ENCODE measurements at places on chromosomes 7 and 10.

DNA sequence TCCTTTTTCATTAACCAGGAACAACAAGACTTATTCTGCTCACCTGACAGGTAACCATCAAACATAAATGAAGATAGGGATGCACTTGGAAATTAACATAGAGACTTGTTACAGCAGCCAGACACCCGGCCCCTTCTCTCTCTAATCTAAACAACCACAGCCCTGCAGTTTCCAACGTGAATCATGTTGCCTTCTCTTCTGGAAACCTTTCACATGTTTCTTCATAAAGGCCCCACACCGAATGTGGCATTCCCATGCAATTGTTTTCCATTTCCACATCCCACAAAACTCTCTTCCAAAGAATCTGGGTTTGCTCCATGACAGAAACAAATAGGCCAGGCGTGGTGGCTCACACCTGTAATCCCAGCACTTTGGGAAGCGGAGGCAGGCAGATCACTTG is 15.0 kb upstream of the WDR86 start:
- no peak for DNase-seq

DNA sequence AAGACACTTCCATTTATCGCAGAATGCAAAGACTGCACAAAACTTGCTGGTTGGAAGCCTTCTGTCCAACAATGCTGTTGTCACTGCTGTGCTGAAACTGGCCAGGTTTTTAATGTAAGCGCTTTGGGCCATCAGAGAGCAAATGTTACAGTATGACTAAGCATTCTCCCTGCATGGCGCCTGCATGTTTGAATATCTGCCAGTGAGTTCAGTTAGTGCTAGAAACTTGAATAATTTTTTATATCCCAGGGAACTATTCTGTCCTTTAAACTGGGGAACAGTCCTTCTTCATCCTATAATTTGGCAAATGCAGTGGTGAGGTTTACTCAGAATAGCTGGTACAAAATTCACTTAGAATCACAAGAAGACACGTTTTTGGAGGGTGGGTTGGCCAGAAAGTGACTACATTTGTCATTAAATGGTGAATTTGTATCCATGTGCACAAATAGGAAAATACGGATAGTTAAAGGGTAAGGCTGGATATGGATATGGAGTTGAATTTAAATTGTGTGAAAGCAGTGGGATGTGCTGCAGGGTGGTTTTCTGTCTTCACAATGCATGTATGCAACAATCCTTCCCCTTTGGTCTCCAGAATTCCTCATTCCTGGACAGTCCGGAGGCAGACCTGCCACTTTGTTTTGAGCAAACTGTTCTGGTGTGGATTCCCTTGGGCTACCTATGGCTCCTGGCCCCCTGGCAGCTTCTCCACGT is 1.7 kb downstream of the ABCC2 start:
- DNase-seq = peak; percentile 93

DNA sequence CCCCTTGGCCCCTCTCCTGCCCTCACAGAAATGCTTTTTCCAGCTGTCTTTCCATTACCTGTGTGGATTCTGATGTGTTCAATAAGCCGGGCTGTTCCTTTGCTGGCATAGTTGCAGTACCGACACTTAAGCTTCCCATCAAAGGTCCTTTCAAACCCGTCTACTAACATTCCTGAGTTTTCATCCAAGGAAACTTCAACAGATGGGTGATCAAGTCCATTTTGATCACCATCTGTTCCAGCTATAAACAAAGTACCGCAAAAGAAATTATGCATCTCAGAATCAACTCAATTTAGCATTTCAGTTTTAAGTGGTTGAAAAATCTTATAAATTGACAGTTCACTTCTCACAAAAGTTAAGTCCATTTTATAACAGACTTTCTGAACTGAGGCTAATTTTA is 12.7 kb downstream of the IKZF5 start:
- DNase-seq = no peak

DNA sequence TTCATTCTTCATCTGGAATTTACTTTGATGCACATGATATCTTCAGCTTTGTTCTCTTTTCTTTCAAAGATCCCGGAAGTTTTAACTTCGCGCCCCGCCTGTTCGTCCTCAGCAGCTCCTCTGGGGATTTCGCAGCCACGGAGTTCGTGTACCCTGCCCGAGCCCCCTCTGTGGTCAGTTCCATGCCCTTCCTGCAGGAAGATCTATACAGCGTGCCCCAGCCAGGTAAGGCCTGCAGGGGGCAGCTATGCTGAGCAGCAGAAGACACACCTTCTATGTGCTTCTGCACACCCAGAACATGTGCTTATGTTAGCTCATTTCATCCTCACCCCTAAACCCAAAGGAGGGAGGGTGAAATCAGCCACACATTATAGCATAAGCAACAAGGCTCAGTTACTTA is 79.7 kb upstream of the LYZL2 start:
- DNase-seq = no peak

DNA sequence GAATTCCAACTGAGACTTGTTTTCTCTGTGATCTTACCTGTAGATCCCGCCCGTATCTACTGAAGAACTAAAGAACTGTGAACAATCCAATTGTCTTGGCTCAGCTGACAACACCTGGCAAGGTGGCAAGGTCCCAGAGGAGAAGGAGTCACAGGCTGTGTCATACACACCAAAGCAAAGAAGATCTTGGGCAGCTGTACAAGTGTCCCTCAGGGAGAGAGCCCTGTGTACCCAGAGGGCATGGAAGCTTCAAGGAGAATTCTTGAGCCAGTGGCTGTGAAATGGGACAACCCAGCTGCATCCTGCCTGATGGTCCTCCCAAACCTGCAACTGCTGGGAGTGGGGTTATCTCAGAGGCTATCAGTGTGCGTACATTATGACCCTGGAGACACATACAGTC is 46.7 kb upstream of the TECTB start:
- DNase-seq = no peak

DNA sequence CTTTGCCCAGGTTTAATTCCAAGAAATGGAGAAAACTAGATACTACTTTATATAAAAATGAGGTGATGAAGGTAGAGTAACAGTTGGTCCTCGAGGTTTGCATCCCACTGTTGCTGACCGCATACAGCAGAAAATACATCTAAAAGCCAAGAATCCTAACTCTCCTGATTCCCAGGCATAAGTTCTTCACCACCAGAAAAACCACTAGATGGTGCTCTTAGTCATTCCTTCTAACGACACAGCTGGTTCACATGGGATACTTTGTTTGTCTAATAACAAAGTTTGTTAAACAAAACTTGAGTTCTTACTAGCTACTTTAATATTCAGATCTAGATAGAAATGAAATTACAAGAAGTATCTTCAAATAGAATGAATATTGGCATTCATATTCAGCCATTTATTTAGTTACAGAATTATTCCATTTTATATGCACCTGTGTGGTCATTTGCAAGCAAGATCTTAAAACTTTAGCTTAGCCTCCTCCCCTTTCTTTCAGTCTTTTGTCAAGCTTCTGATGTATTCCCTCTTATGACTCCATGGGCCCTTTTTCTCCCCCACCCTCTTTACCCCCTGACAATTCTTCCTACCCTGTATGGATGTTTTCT is 54.1 kb upstream of the CYP26C1 start:
- DNase-seq = peak; percentile 59

DNA sequence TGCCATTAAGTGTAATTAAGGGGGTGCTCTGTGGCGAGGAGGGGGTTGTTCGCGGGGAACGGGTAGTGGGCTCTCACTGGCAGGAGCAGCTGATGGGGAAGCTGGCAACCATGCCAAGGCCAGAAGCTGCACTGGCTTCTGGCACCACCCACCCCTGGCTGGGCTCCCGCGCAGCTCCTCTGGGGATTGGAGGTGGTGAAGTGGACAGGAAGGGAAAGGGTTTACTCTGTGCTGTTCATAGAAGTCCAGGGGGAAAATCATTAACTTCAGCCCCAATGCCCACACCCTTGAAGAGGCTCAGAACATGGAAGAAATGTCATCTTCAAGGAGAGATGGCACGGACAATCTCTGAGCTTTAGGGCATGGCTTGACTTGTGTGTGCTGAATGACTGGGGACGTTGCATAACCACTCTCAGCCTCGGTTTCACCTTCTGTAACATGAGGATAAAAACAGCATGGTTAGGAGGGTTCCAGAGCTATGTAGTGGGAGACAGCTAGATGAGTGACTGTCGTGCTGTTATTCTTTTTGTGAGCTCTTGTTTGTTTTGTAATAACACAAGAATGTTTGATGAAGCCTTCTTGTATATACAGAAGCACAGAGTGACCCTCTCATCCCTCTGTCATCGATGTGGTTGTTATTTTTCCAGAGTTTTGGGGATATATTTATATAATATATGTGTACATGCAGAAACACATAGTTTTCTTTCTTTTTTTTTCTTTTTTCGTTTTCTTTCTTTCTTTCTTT is 29.9 kb downstream of the KAZALD1 start:
- no peak for DNase-seq

DNA sequence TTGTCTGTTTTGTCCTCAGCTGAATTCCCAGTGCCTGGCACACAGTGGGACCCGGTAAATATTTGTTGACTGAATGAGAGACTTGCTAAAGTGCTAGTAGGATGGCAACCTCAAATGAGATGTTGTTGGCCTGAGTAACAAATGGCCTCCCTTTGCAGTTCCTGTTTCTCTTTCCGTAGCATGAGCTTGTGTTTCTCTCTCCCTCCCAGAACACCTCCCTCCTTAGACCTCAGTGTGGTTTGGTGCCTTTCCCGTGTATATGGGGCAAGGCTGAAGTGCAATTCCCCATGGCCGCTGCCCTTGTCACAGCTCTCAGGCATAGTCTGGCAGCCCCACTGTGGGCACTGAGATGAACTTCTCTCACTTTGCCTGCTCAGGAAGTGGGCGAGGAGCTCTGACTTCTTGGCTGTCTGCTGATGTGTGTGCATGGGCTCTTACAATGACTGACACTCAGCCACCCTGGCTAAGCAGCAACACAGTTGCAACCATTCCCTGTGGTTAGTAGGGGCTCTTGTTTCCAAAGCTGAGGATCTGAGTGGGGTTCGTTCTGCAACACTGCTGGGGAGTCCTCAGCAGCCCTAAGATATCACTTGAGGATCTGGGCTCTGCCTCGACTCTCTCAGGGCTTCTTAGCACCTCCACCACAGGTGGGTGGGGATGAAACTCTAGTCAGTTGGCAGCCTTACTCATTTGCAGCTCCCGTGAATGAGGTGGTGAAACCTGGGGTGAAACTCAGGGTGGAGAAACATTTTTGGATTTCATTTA is 136.1 kb downstream of the ICA1 start:
- DNase-seq = no peak

DNA sequence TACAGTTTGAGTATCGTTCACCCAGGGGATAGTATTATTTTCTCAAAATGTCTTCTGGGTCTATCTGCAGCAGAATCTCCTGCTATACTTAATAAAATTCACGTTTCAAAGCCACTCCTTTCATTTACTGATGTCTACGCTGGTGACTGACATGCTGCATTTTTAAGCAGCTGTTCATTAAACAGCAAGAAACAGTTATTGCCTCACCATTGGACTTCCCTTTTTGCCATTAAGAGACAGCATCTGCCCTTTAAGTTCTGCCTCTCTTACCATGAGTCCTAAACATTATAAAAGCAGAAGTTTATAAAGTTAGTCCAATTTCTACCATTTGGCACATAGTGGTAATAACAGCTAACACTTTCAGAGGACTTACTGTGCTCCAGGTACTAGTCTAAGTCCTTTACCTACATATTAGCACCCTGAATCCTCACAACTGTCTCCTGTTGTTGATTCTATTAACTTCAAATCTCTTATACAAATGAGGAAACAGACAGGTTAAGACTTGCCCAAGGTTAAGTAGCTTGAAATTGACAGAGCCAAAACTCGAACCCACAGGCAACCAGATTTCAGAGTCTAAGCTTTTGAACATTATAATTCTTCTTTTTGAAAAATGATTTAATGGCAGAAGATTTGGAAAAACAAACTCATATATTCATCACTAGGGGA is 169.5 kb downstream of the SNX13 start:
- no peak for DNase-seq

GRCh38 chr7:101875283-101875846 is 57.9 kb downstream of the CUX1 start:
- no peak for DNase-seq

DNA sequence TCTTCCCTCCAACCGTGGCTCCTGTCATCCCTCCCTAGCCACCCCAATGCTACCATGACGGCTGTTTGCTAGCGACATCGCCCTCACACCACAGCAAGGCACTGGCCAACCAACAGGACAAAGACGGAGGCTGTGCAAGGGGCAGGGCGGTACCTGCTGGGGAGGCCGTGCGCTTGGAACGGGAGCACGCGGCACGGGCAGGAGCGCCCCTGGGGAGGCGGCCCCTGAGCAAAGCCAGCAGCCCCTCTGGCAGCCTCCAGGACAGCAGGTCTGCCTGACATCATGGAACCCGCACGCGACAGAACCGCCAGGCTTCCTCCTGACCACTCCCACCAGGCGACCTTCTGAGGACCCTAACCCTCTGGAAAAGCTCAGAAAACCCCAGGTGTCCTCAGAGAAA is 12.7 kb downstream of the MAD1L1 start:
- DNase-seq = no peak

DNA sequence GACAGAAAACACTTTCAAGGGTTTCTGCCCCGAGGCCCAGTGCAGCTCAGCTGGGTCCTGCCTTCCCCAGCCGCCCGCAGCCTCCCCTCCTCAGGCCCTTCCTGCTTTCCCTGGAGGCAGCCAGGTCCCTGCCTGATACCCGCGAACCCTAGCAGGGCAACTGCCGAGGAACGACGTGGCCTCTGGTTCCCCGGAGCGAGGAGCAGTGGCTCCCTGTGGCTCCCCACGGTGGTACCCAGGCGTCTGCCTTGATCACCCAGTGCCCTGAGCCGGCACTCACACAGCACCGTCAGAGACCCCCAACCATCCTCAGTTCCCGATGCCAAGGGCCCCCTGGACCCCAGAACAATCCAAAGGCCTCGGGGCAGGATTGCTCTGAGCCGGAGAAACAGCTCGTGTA is 58.3 kb downstream of the CFAP46 start:
- DNase-seq = no peak

DNA sequence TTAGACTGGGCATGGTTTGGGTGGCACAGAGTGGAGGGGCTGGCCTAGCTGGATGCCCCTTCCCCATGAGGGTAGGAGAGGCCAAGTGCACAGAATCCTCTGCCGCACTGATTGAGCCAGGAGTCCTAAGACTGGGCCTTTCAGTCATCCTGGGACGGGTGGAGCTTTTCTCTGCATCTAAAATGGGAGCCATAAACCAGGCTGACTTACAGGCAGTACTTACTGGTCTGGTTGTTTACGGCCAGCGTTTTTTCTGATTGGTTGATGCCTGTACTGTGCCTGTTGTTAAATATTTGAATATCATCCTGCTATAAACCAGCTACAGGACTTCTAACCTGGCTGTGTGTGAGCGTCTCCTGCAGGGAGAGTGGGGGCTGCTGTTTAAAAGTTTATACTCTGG is 107.8 kb downstream of the CDH23 start:
- no peak for DNase-seq

- DNase-seq = peak; percentile 18
Measured at GRCh38 chr10:23530079-23530478, 91.2 kb downstream of the OTUD1 start.

- DNase-seq = no peak
Measured at GRCh38 chr7:46625032-46625431, 704.0 kb upstream of the IGFBP3 start.

GRCh38 chr10:10865303-10865702 is 152.4 kb upstream of the CELF2 start:
- no peak for DNase-seq
